Fibroblast of mammary gland (primary cell): ENCODE measurements at places on chromosomes 4 and X.
A peak's percentile ranks its signal among the peaks of the same experiment; 100 is the strongest.

- DNase-seq: no peak
Measured at GRCh38 chr4:155071962-155072361, 136.5 kb upstream of the NPY2R start.

DNA sequence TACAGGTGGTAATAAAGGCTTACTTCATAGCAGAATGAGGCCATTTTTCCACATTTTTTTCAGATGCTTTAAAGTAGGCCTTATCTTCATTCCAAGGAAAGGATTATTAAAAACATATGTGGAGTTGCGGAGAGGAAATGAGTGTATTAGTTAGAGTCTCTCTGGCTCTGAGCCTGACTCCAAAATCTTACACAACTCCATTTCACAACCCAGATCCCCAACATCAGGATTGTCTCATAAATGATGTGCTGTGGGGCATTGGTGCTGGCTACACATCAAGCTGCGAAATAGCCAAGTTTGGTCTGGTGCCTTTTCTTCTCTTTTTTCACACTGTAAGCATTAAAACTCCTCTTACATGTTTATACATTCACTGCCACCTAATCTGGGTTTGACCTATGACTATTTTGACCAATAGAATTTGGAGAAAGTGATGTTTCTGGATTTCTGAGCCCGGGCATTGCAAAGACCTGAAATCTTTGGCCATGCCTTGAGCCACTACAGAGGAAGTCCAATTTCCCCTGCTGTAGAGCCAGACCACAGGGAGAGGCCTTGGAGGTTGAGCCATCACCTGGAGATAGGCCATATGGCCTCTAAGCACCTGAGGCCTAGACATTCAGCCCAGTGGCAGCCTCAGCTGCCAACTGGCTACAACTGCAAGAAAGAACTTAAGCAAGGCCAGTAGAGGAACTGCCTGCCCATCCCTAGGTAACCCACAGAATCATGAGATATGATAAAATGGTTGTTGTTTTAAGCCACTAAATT lies 16.7 kb upstream of the SOD3 start:
- DNase-seq: peak; percentile 99

DNA sequence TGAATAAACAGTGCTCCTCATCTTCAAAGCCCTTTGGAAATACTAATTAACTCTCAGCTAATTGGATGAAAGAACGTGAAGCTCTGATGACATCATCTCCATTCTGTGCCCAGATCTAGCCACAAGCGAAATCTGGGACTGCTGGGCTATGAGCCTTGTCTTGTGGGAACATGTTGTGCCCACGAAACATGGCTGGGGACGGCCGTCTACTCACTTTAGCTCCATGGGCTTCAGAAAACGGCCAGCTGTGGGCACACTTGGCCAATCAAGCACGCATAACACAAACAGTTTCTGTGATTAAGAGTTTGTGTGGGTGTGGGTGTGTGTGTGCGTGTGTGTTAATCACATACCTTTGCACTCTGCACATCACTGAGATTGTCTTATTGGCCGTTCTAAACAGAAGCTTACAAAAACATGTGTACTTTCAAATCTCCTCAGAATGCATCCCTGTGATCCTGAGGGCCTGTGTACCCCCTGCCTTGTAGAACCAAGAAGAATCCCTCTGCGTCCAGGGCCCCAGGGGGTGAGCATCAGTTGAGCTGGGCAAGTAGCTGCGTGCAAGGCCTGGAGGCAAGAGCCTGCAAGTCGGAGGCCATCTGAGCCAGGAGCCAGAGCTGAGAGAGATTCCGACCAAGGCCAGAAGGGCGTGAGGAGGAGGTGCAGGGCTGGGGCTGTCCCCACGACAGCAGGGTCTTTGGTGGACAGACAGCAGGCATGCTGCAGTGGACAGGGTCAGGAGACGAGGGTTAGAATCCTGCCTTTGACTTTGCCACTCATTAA lies 18.7 kb upstream of the ZNF185 start:
- peak; percentile 8 for DNase-seq

- DNase-seq: no peak
Measured at GRCh38 chr4:56303921-56304320, 83.4 kb downstream of the AASDH start.

DNA sequence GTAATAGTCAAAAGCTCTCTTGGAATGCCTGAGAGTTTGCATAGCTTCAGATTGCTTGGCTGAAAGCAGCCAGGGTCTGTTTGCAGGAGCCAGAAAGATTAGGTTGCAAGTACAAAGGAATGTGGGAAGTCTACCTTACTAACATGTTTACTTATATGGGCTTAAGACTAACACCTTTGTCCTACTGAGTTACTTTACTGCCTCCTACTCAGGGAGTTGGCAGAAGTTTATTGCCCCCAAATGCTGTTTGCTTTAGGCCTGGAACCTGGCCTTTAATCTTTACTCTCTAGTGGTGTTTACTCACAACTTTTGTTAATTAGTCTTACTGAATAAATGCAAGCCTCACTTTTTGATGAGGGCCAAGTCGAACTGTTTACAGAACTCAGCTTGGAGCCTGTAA lies 219.4 kb upstream of the ZC4H2 start:
- DNase-seq: no peak

DNA sequence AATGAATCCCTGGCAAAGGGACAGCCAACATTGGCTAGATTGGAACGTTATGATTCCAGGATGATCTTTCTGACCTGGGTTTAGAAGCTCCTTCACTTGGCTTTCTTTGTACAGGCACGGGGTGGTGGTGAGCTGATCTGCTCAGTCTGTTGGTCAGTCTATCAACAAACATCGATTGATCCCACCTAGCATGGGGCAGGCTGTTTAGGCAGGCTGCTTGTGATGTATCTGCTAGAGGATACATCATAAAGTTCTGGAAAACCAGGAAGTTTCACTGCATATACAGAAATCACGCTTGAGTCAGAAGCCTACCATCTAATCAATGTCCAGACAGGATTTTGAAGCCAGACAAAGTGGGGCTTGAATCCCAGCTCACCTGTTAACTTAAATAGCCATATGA lies 6.9 kb downstream of the FRMD7 start:
- DNase-seq: no peak

- no peak for DNase-seq
Measured at GRCh38 chrX:117919755-117920154, 196.9 kb downstream of the KLHL13 start.

DNA sequence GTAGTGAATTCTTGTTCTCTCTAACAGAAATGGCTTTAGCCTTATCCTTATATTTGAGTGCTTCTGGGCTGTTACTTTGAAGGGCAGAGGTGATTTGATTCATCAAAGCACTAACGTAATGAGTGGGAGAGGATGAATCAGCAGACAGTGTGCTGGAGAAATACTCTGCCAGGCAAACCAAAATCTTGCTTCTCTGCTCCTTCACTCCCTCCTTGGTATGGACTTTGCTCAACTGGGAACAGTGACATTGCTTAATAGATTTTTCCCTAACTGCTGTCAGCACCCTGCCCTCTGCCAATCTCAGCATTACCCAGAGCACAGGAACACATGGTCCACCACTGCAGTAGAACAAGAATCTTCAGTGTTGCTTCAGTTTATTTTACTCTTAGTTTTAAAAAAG lies 56.0 kb downstream of the PDLIM5 start:
- peak; percentile 98 for DNase-seq

GRCh38 chr4:100466501-100466900 lies 51.3 kb downstream of the EMCN start:
- DNase-seq: no peak
